GM18507 (cell line): ENCODE measurements at places on chromosomes 4 and X.

DNA sequence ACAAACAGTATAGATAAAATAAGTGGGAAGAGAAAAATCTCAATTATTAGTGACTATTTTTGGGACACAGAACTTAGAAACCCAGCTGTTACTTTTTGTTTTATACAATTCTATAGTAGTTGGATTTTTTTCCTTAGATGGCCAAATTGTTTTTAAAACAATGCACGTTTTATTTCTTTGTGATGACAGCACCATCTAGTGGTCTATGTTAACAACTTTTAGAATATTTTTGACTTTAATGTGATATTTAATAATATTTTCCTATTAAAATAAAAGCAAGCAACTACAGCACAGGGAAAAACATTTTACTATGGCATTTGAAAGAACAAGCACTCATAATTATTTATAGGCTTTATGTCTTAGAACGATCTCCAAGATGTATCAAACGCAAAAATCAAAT lies 5.6 kb upstream of the SMIM31 start:
- no peak for DNase-seq

DNA sequence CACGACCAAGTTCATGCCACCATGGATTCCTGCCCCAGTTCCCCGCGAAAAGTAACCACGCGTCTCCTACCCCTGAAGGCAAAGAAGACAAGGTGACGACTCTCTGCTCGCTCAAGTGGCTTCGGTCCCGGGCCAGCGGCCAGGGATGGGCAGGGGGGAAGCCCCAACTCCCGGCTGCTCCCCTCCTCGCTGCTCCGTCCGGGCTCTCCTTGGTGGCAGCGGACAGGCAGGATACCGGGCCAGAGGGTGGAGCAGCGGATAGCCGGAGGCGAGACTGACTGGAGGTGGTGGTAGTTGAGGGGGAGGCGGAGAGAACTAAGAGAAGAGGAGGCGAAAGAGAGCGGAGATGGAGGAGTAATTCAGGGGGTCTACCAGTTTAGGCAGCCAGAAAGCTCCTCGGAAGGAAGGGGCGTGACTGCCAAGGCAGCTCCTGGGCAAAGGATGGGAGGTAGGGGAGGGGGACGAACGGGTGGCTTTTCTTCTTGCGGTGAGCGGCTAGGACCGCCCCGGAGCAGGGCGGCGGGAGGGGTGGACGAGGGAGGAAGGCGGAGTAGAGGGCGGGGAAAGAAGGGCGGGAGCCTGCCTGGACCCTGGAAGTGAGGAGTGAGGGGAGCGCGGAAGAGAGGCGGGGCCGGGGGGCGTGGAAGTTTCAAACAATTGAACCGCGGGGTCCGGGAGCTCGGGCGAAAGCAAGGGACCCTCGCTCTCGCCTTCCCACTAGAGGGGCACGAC lies at the start of gene AMOT:
Gene AMOT, minus strand, starts transcription at position 450 of the 732 bp plus-strand sequence. CDS start 17,705 bp downstream, outside the sequence.
- no peak for DNase-seq

- DNase-seq, result no peak
These were observed 76.0 kb downstream of the ARAP2 start for GRCh38 chr4:36168127-36168878.

DNA sequence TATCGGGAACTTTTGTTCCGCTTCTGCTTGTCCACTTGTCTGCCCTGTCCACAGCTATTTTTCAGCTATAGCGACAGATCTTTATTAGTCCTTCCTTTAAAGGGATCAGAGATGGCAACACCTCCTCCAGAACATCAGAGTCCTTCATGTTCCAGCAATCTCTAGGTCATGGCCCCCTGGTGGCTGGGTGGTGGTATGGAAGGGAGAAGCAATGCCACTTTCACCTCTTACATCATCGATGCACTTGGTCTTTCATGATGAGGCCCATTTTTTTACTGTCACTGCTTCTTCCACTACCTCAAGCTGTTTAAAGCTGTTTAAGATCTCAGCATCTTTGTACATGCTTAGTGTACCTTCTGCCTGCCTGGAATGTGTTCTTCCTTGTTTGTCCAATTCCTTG lies 106.7 kb downstream of the ARHGAP6 start:
- DNase-seq, result peak; percentile 5

GRCh38 chrX:100376576-100376975 lies 33.5 kb downstream of the PCDH19 start:
- DNase-seq, result no peak

GRCh38 chrX:84188320-84188834 lies 378 bp upstream of the RPS6KA6 start:
- DNase-seq, result peak; percentile 3

- DNase-seq, result no peak
These were observed 68.7 kb upstream of the ADAD1 start for GRCh38 chr4:122309988-122310626.

GRCh38 chr4:102871772-102872171 lies 3.0 kb downstream of the CISD2 start:
- DNase-seq, result no peak

DNA sequence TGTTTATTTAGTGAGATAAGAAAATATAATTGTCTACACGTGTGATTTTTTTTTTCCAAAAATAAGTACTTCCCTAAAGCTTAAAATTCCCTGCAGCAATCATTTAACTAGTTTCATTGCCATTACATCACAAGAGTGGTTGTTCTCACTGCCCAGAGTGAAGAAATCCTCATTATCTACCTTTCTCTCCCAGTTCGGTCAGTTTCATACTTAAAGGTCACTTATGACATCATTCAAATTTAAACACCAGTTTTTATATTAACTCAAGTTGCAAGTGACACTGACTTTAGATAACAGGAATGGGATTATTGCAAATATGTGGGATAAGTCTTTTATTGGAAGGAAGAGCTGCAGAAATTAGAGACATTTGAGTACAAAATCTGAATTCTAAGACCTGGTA lies 1699.8 kb upstream of the IGFBP7 start:
- DNase-seq, result no peak

DNA sequence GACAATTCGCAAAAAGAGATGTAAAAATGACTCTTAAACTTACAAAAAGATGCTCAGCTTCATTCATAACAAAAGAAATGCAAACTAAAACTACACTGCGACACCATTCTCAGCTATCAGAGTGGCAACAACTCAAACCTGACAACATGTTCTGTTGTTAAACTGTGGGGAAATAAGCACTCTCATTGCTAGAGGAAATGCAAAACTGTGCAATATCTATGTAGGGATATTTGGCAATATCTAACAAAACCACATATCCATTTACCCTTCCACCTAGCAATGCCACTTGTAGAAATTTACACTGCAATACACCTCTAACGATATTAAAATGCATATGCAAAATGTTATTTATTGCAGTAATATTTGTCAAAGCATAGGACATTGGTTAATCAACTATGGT lies 78.3 kb upstream of the EGFL6 start:
- no peak for DNase-seq

- no peak for DNase-seq
These were observed 29.4 kb upstream of the FBXW7 start for GRCh38 chr4:152565333-152565732.

GRCh38 chr4:163395758-163396157 lies 52.1 kb downstream of the NPY5R start:
- DNase-seq, result no peak

DNA sequence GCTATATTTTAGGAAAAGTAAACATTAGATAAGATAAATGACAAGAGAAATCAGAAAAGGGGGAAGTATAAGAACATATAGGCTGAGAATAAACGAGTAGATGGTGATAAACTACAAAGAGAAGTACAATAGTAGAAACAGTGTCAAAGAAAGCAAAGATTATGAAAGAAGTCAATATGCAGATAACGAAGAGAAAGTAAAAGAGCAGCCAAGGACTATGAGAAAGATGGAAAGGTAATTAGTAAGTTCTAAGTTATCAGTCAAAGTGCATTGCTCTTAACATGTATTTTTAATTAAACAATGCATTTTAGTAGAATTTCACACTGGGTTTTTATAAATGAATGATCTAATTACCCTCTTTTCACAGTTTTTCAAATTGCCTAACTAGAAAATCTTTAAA lies 1801.3 kb upstream of the PCDH10 start:
- no peak for DNase-seq

DNA sequence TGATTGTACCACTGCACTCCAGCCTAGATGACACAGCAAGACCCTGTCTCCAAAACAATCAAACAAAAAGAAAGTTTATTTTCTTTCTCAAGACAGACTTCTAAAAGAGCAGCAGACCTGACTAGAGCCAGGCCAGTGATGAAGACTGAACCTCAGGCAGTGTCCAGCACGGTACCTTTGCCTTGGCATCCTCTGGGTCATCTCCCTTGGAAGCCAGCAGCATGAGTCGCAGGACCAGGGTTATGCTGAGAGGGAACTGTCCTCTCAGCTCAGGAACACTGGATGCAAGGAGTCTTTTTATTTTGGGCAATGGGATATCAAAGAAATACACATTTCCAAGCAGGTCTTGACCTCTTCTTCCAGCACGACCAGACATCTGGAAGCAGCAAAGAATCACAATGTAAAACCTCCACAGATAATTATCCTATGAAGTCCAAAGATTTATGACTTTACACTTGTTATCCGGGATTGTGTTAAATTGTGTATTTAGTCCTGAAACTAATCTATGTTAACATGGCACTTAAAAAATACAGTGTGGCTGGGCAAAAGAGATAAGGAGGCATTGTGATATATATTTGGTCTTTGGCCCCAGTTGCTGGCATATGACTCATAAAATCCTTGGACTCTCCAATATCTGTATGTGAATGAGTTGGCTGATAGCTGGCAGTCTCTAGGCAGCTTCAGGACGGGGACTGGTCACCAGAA lies 66.0 kb upstream of the DDX60 start:
- DNase-seq, result no peak

DNA sequence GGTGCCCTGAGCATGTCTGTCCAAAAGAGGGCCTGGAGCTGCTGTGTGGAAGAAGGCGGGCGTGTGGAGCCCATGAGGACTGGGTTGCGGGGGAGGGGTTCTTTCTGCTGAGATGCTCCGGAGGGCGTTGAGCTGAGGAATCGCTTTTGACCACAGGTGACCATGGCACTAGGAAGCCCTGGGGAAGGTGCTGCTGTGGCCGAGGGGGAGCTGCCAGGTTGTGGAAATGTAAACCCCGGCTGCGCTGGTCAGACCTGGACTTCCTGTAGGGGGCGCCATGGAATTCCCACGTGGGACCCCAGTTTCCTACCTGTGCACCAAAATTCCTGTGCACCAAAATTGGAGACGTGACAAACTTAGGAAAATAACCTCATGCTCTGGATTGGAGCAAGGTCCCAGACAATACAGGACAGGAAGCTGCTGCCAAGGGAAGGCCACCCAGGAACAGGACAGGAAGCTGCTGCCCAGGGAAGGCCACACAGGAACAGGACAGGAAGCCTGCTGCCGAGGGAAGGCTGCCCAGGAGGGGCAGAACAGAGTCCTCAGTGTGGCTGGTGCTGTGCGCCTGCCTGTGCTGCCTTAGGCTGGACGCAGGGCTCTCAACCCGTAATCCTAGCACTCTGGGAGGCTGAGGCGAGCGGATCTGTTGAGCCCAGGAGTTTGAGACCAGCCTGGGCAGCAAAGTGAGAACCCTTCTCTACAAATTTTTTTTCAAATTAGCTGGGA lies 28.4 kb upstream of the UVSSA start:
- DNase-seq, result no peak

GRCh38 chrX:18577400-18577799 lies 94.5 kb downstream of the RS1 start:
- no peak for DNase-seq

DNA sequence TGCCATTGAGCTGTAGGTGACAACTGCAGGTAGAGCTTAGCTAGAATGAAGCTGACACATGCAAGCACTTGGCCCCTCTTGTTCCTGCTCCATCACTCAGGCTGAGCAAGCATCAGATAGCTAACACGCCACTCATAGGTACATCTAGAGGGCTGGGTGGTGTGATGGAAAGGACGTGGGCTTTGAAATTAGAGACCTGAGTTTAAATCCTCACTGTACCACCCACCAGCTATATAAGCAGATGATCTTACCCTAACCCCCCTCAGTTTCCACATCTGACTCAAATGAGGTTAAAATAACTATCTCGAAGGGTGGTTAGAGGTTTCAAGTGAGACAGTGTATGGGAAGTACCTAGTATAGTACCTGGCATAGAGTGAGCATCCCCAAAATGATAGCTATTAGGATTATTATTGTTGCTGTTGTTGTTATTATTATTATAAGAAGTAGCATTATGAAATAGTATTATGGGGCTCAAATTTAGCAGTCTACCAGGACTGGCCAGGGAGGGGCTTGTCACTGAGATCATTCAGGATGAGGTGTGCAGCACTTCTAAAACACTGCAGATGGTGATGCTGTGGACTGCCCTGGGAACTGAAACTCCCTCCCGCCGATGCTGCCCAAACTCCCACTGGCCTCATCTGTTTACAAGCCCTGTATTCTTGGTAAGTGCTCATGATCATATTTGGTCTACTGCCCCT lies 59.0 kb downstream of the REELD1 start:
- DNase-seq, result peak; percentile 11

DNA sequence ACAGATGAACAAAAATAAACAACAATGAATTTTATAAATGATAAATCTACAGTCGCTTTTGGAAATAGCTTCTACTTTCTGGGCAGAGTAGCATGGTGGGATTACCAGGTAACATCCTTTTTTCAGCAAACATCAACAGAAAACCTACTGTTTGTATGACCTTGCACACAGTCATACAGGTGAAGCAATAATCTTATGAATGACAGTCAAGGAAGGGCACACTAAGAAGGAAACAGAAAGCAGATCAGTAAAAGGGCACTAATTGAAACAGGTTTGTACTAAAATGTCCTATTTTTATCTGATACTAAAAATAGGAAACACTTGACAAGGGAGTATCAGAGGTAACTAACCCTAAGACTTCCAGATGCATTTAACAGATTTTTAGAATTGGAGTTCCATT lies 108.9 kb downstream of the DLG3 start:
- DNase-seq, result no peak

DNA sequence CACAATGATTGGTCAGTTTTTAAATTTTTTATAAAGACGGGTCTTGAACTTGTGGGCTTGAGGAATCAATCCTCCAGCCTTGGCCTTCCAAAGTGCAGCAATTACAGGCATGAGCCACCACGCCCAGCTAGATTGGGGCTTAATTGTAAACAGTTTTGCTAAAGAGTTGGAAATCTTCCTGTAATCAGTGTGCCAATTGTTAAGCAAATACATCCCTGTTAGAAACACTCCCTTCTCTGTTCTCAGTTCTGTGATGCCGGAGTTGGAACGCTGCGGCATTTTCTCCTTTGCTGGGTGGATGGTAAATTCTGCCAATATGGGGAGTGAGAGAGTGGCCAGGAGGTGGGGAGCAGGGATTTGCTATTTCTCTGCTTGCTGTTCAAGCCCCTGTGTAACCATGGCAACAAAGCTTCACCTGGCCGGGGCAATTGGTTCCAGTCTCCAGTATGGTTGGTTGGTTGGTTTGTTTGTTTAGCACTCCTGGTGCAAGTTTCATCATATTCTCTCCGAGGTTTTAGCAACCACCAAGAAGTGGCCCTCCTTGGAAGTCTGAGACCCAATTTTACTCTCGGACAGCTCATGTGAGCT lies 3.0 kb upstream of the SPATA4 start:
- DNase-seq, result no peak

GRCh38 chr4:7549866-7550265 lies 115.1 kb upstream of the PSAPL1 start:
- DNase-seq, result no peak
